ENCODE measurements at places on chromosomes 5 and 9.

DNA sequence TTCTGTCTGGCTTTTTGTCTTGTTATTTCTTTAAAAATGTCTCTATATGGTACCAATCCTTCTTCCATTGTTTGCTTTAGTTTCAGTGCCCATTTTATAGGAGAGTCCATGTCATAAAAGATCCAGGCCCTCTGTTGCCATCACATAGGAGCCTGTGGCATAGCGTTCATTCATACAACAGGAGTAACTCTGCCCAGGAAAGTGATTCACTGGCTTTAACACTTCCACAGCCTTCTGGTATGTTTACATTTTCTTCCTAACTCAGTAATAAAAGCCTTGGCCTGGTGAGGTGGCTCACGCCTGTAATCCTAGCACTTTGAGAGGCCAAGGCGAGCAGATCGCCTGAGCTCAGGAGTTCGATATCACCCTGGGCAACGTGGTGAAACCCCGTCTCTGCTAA lies 519.3 kb upstream of the PTGER4 start:
- DNase-seq, result no peak

GRCh38 chr9:121836366-121836885 lies 185.0 kb downstream of the DAB2IP start:
- DNase-seq, result no peak

GRCh38 chr9:71485326-71485725 lies 283.0 kb downstream of the CEMIP2 start:
- no peak for DNase-seq

DNA sequence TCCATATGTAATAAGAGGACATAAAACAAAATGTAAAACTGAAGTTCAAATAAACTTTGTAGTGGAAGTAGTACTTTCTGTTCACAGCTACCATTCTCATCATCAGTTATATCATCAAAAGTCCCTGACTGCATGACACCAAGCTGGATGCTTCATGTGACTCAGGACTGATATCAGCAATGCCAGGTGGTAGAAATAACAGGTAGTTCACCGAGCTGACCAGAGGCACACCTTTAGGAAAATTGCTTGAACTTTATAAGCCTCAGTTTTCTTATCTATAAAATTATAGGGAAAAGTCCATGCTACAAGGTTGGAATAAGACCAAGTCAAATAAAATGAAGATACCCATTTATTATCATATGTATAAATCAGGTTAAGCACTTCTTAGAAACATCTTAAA lies 124.9 kb upstream of the PTGER4 start:
- no peak for DNase-seq

- DNase-seq, result no peak
These were observed 5.0 kb upstream of the NIPAL4 start for GRCh38 chr5:157455057-157455456.

DNA sequence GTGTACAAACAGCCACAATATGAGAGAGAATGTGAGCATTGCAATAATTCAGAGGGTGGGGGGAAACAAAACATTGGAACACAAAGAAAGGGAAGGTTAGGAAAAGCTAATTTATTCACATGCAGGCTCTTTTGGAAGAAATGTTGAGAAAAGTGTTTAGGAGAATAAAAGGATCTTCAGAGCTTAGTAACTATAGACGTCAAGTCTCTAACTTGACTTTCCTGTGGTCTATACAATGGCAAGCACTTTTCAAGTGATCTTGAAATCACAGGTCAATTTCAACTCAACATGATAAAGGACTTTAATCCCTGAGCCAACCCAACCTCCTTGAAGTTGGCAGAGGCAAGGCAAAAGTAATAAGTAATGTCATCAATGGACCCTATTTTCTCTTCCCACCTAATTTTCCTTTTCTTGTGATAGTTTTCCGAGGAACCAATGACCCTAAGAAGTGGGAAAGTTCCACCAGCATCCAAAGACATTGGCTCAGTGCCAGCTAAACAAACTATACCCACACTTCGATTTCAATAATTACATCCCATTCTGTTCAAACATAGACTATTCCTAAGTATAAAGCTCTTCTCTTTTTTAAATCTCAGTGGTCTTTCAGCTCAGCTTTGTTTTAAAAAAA lies 23.7 kb downstream of the RFK start:
- no peak for DNase-seq

DNA sequence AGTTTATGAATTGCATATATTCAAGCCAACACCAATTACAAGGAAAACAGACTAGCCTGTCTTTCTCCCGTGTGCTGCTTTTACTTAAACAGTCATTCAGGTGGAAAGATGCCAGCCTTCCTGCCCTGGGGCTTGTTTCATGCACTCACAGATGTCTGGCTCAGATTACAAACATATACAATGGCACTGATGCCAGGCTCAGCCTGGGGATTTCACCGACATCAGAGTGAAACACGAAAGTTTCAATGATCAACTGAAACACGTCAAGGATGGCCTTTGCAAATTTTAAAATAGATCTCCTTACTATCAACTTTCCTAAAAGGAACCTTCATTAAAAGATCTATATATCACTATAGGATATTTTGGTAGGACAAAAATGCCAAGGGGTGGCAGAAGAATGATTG lies 1576.5 kb downstream of the EFNA5 start:
- DNase-seq, result no peak

DNA sequence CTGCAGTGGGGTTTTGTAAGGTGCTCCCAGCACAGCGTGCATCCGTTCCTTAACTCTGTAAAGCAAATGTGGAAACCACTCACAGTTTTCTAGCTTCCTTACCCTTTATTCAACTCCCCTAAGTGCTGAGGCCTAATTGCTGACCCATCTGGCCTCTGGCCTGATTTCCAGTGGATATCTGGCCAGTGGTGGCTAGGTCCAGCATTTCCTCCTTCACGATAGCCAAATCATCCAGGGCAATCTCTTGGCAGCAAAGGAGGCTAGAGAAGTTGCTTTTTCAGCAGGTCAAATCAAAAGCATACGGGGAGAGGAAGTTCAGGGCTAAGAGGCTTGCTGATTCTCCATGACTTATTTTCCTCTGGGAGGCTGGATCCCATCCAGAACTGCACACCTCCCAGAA lies 286.3 kb upstream of the VLDLR start:
- DNase-seq, result no peak

GRCh38 chr5:81300921-81301270 lies 491 bp upstream of the ZCCHC9 start:
- DNase-seq, result no peak

DNA sequence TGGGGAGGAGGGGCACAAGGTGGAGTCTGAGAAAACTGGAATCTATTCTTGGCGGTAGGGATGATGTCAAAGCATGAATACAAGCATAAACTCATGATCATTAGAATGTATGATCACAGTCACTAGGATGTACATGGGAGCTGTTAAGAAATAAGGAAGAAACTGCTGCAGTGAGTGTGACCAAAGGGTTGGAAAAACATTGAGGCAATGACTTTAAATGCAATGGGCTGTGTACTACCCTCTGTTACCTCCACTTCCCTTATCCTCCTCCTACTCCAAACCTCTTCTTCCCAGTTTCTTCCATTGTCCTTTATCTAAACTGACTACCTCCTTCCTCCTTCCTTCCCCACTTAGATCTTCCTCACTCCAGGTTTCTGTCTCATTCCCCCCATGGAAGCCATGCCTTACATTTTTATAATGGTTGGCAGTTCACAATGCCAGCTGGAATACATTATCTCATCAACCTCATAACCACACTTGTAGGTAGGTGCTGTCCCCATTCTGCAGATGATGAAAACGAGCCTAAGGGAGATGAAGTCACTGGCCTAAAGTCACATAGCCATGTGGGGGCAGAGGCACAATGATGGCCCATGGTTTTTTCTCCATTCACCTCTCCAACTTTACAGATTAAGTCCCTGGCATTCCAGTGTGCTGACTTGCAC lies 21.9 kb upstream of the TNFSF15 start:
- DNase-seq, result no peak

- no peak for DNase-seq
These were observed 29.1 kb upstream of the IL12B start for GRCh38 chr5:159359408-159359807.

DNA sequence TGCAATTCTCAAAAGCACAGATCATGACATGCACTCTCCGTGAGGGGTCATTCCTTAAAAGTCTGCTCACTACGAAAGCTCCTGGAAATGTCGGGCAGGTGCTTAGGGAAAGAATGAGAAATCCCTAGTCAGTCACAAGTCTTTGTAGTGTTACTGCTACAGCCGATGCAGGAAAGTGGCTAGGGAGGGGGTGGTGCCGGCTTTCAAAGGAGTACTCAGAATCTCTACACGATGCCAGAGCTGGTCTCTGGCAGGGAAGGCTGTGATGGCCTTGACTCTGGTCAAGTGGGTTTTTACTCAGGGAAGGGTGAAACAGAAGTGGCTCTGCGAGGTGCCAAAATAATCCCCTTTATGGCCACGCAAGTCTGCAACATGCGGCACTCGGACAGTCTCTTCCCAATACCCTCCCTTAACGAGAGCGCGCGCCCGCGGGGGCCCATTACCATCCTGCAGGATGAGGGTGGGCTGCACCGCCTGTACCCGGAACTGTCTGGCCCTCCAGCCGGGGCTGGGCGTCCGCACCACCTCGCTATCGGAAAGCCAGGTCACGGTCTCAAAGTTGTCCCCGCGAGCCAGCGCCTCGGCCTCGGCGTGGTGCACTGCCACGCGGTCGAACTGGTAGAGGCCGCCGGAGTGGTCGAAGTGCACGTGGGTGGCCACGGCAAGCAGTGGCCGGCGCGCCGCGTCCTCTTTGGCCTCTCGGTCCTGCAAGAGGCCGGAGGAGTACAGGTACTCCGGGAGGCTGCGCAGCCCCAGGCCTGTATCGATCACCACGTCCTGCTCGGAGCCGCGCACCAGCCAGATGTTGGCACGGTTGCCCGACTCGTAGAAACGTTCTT lies 956 bp downstream of the MBLAC2 start:
- DNase-seq, result peak; percentile 19

- DNase-seq, result no peak
These were observed 351.3 kb downstream of the ENC1 start for GRCh38 chr5:74289238-74289637.

DNA sequence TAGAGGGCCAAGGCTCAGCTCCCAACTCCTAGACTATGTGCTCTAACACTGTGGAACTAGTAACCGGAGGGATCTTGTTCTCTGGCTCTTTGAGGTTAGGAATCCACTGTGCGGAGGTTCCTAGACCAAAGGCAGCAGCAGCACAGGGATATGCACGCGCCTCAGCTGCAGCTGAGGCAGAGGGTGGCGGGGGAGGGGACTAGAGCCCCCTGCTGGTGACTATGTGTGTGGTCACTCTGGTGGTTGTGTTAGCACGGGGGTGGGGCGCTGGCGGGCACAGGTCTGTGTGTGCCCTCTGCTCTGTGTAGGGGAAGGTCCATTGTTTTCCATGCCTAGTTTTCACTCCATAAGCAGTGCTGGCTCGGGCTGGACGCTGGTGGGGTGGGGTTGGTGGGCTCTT lies 458.0 kb upstream of the IZUMO3 start:
- no peak for DNase-seq

DNA sequence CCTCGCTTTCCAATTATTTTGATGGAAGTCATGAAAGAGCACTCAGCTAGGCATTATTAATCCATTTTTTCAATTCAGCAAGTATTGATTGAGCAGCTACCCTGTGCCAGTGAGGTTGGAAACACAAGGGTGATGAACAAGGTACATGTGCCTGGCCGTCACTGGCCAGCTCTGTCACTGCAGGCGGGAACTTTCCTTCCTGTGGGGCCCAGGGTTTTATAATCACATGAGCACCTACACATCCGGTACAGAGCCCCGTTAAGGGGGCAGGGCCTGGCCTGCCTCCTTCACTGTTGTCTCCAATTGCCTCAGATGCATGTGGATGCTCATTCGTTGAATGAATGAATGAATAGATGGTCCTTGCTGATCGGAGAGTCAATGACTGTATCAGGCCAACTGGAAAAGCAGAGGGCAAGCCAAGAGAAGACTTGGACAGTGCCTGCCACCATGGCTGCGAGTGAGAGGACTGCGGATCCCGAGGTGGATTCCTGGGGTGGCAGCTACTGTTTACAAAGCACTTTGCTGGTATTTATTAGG lies 55.9 kb upstream of the KCNMB1 start:
- DNase-seq, result no peak

GRCh38 chr9:38384990-38385848 lies 7.3 kb upstream of the ALDH1B1 start:
- no peak for DNase-seq

DNA sequence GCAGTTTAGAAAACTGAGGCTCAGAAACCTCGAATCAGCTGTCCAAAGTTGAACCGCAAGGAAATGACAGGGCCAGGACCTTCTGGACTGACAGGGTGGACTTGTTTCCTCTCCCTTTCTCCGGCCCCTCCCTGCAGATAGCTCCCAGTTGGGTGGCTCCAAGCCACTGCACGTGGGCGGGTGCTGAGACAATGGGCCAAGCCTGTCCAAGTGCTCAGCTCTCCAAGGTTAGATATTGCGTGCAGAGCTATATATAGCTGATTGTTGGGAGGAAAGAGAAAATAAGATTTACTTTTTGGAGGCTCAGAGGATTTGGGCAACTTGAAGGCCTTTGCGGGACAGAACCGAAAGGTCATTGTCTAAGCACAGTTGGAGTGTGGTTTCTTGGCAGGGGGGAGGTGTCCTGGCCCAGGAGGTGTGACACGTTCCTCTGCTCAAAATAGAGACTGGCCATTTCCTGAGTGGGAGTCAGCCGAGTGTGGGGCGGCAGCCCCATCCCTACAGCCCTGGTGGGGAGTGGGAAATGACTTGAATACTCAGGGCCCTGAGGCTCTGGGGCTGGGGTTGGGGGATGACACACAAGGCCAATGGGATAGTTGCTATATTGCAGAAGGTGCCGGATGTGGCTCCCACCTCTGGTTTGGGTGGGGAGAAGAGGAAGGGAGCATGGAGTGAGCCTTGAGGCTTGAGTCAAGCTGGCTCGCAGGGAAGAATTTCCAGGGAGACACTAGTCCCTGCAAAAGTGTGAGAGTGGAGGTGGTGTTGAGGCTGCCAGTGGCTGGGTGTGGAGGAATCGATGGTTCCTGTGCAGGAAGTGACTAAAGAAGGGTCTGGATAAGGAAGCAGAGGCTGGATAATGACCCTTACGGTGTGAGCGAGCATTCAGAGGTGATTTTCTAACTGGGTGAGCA lies 44.4 kb upstream of the SMAD5 start:
- no peak for DNase-seq
